Stimulated activated CD8-positive, alpha-beta memory T cell treated with anti-CD3 and anti-CD28 coated beads, Interleukin-15, amount 100 ng/mL, for 24 hours (primary cell): ENCODE measurements at places on chromosomes 16 and 17.

DNA sequence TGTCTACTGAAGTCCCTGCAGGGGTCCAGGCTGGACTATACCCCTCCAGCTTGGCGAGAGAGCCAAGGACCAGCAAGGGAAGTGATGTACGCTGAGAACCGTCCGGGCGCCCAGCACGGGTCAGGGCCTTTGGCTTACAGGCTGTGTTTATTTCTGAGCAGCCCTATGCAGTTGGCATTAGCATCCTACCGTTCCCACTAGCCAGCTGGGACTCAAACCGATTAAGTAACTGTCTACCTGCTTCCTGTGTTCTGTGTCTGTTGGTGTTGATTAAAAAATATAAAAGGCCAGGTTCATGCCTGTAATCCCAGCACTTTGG lies 73.8 kb downstream of the CMIP start:
- DNase-seq: no peak

DNA sequence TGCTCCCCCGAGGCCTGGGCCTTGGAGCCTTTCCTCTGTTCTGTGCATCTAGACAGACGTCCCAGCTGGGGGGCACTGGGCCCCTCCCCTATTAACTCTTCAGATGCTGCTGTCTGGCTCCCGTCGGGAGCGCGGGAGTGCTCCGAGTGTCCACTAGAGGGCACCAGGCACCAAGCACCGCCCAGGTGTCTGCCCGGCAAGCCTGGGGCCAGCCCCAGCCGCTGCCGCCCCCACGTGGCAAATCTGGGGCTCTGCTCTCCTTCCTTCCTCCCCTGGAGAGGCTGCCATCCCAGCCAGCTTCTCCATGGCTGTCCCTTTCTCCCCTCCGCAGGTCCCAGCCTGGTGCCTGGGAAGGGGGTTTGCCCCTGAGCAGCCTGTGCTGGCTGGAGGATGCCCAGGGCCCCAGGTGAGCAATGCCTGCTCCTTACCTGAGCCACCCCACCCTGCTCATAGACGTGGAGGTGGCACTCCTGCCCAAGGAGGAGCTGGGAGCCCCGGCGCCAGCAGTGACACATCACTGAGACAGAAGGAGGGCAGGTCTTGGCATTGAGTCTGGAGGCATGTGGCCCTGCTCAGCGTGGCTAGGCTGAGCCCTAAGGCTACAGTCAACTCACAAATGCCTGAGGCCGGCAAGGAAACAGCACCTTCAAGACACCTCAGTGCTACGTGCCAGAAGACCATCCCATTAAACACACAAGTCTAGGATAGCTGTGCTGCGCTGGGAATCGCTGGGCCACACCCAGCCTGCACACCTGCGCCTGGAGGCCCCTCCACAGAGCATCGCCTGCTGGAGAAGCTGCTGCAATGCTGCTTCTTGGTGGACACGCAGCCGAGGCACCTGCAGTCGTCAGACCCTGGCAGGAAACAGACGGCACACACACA lies 19.7 kb downstream of the TMEM235 start:
- DNase-seq: peak; percentile 62

DNA sequence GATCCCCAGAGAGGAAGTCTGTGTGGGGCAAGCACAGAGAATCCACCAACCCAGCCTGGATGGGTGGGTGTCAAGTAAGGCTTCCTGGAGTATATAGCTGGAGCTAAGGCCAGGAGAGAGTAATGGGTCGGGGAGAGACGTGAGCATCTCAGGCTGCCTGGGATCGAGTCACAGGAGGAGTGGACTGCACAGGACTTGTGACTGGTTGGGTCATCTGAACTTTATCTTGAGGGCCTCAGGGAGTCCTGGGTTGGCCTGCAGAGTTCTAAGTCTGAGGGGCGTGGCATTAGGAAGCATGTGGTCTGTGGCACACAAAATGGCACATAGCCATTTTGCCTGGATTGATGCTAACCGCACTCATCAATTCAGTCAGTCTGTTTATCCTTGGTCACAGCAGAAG lies 1.5 kb downstream of the PLA2G15 start:
- DNase-seq: no peak

GRCh38 chr17:3558603-3559269 lies 1.1 kb upstream of the TRPV3 start:
- DNase-seq: no peak

GRCh38 chr16:4500272-4500671 lies 24.1 kb downstream of the HMOX2 start:
- DNase-seq: no peak

DNA sequence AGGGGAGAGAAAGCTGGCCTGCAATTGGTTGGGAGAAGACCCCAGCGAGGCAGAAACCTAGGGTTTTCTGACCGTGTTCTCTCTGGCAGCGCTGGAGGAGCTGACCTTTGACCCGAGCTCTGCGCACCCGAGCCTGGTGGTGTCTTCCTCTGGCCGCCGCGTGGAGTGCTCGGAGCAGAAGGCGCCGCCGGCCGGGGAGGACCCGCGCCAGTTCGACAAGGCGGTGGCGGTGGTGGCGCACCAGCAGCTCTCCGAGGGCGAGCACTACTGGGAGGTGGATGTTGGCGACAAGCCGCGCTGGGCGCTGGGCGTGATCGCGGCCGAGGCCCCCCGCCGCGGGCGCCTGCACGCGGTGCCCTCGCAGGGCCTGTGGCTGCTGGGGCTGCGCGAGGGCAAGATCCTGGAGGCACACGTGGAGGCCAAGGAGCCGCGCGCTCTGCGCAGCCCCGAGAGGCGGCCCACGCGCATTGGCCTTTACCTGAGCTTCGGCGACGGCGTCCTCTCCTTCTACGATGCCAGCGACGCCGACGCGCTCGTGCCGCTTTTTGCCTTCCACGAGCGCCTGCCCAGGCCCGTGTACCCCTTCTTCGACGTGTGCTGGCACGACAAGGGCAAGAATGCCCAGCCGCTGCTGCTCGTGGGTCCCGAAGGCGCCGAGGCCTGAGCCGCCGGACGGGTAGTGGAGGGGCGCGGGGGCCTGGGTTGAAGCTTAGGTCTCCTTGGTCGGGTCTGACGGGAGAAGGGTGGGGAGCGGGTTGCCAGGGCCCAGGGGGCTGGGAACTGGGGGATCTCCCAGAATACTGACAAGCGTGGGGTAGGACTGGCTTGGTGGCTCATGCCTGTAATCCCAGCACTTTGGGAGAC lies 7.4 kb upstream of the PYDC1 start:
- DNase-seq: no peak

DNA sequence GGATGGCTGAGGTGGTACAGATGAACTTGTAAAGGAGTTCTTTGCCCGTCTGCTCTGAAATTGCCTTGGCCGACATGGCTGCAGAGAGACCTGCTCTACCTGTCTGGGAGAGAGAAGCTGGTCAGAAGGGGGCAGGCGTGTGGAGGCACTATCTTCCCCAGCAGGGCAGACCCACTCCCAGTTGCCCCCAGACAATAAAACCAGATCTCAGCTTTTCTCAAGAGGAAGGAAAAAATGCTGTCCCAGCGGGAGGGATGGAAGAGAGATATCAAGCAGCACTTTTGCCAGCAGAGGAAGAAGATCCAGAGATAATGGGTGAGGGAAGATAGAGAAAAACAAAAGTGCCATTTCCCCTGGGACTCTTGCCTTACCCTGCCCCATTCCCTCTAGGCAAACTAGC lies 5.0 kb downstream of the ACLY start:
- no peak for DNase-seq

DNA sequence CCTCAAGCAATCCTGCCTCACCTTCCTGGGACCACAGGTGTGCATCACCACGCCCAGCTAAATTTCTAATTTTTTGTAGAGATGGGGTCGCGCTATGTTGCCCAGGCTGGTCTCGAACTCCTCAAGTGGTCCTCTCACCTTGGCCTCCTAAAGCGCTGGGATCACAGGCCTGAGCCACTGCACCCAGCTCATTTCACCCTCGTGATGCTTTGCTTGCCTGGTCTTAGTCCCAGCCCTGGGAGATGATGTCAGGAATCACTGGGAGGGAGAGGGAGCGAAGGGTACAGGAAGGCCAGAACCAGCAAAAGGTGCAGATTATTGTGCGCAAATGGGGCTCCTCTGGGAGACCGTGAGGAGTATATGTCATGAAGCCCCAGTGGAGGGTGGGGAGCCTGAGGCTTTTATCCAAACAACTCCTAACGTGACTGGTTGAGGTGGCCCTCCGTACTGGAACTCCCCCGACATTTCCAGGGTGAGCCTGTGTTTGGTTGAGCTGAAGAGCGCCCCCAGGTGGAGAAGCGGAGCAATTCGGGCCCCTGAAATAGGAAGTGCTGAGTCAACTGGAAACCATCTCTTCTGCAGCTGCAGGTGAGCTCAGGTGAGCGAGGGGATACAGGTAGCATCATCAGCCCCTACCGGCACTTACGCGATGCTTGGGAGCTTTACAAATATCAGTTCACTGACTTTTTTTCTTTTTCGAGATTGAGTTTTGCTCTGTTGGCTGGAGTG lies 41.2 kb upstream of the HAPSTR1 start:
- no peak for DNase-seq

- no peak for DNase-seq
Measured at GRCh38 chr17:65515959-65516948, 45.2 kb downstream of the AXIN2 start.

GRCh38 chr17:13070732-13071131 lies 52.9 kb upstream of the ELAC2 start:
- no peak for DNase-seq

- no peak for DNase-seq
Measured at GRCh38 chr16:30691907-30692306, 7.1 kb upstream of the SRCAP start.

DNA sequence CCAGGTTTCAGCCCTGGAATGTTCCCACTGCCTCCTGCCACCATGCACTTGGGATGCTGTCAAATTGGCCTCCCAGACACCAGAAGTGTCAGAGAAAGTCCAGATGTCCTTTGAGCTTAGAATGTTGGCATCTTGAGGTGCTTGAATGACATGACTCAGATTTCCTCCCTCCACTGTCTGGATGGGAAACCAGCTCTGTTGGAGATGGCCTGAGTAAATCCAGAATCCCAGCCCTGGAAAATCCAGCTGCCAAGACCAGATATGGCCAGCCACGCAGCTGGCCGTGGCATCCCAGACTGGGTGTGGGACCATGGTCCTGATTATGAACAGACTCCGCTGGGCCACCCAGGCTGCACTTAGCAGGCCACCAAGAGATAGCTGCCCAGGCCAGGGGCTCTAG lies 57.0 kb upstream of the CLEC3A start:
- DNase-seq: no peak

GRCh38 chr16:68866933-68867332 lies 23.6 kb downstream of the TANGO6 start:
- DNase-seq: no peak

GRCh38 chr16:54808890-54809289 lies 121.8 kb upstream of the IRX5 start:
- DNase-seq: no peak

DNA sequence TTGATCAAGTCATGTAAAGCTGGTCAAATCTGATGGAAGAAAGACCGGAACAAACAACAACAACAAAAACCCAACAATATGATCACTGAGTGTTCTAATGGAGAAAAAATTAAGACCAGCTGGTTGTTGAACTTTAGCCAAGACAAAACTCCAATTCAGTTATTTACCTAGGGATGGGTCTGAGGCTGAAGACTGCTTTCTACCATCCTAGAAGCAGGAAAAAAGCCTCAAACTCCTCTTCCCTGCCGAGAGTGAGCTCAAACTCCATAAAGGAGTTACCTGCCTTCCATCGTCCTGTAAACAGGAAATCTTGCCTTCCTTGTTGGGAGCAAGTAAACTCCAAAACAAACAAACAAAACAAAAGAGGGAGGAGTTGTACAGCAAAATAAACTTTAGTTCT lies 23.1 kb upstream of the TMEM98 start:
- no peak for DNase-seq

- DNase-seq: no peak
Measured at GRCh38 chr16:84356591-84357116, 11.7 kb upstream of the ATP2C2 start.

GRCh38 chr16:17439580-17439979 lies 31.2 kb downstream of the XYLT1 start:
- no peak for DNase-seq

DNA sequence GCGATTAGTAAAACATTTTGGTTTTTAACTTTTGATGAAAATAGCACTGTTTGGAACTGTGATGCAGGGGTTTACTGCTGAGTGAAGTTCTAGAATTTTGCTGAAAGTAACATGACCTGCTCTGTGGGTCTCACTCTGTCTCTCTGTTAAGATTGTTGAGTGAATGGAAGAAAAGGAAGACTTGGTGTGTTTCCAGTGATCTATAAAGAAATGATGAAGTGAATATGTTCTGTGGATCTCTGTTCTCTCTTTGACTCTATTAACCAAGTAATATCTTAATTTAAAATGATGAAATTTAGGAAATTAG lies 148.4 kb downstream of the PRKCA start:
- no peak for DNase-seq

GRCh38 chr17:57551321-57552079 lies 193.6 kb downstream of the CCDC182 start:
- no peak for DNase-seq

DNA sequence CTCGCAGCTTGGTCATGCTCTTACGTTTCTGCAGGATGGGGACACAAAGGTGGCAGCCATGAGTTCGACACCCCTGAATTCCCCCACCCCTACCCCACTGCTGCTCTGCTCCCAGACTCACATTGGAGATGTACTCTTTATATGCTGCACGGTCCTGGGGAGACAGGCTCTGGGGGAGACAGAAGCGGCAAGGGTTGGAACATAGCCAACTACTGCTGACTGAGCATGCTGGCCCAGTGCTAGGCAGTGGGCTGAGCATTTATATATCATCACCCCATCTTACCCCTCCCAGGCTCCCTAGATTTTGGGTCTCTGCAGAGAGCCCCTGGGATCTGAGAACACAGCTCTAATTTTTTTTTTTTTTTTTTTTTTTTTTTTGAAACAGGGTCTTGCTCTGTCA lies 8.1 kb upstream of the ATXN7L3 start:
- no peak for DNase-seq

DNA sequence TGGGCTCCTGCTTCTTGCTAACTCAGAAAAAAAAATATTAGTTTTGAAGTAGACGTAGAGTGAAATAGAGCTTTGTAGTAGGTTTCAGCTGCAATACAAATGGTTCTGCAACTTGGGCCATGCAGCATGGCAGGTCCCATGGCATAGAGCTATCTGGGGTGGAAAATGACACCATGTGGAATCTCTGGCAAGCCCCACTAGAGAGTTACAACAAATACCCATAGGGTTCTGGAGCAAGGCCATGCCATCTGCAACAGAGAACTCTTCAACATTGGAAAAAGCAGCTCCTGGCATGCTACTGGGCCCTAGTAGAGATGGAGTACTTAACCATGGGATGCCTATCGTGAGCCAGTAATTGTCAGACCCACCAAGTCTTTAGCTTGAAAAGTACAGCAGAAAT lies 25.3 kb upstream of the RBBP6 start:
- DNase-seq: no peak

GRCh38 chr16:56281249-56281805 lies 90.0 kb downstream of the GNAO1 start:
- DNase-seq: no peak

DNA sequence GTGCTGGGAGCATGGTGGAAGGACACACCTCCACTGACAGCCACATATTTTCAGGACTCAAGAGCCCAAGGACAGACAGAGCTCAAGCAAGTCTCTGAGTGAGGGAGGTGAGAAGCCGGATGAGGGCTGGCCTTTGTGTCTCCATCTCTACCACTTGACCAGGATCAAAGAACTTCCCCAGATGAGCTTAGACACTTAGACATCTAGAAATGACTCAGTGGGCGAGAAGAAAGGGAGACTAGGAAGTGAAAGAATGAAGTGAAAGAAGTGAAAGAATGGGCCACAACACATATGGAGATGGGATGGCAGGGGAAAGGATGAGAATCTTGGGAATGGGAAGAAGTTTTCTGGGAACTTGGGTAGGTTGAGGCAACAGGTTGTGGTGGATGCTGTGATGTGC lies 274.9 kb upstream of the CCL2 start:
- DNase-seq: no peak

- DNase-seq: no peak
Measured at GRCh38 chr17:28363776-28364650, 986 bp downstream of the SEBOX start.

- DNase-seq: no peak
Measured at GRCh38 chr16:22161999-22162655, at the start of gene SDR42E2. Gene SDR42E2 (plus strand): TSS chr16:22162506. CDS start chr16:22165583, 3,077 bp downstream.
